ENCODE measurements at places on chromosomes 13 and 19.

DNA sequence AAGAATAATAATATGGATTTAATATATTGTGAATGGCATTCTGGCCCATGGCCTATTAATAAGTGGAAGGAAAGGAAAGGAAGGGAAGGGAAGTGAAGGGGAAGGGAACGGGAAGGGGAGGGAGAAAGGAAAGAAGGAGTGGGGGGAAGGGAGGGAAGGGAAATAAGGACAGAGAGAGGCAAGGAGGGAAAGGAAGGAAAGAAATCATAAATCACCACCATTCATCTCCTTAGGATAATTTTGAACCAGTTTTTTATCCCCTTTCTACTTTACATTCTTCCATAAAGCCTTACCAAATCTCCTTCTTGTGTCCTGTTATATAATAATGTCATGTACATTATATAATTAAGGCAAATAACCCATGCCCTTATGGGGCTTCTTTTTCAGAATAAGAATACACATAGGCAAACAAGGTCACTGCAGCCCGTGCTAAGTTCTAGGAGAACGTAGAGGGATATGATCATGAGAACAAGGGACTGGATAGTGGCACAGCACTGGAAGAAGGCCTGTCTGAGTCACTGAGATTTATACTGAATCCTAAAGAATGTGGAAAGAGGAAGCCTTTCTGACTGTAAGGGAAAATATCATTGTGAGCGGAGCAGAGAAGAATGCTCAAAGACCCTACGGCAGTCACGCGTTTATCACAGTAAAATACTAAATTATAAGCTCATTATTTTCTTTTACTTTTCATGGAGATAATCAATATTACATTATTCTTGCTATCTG lies 444.5 kb upstream of the GPC6 start:
- DNase-seq: no peak

DNA sequence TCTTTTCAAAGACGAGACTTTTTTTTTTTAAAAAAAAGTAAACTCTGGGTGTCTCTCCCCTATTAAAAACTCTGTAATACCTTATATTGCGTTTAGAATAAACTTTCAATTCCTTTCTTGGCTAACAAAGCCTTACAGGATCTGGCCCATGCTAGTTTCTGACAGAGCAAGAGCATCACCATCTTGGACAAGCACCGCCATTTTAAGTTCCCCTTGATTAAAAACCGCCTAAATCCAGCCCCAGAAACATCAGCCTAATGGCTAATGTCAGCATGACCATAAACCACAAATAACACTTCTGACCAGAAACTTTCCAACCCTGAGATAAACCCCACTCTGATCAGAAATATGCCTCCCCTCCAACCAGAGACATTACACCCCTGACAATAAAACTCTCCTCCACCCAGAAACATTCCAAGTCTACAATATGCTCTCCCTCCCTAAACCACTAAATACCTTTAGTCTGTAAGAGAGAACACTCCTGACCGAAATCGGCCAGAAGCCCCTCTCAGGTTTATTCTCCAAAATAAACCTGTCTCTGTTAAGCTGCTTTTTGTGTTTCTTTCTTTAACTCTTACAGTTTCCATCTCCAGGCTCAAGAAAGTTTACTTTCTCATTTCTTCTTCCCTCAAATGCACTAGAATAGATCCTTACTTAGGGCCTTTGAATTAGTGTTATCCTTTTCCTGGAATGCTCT lies 1.6 kb upstream of the AKAP11 start:
- DNase-seq: no peak

GRCh38 chr13:21717817-21718216 lies 46.9 kb downstream of the FGF9 start:
- no peak for DNase-seq

- no peak for DNase-seq
These were observed 195.0 kb upstream of the STARD13 start for GRCh38 chr13:33480561-33480960.

DNA sequence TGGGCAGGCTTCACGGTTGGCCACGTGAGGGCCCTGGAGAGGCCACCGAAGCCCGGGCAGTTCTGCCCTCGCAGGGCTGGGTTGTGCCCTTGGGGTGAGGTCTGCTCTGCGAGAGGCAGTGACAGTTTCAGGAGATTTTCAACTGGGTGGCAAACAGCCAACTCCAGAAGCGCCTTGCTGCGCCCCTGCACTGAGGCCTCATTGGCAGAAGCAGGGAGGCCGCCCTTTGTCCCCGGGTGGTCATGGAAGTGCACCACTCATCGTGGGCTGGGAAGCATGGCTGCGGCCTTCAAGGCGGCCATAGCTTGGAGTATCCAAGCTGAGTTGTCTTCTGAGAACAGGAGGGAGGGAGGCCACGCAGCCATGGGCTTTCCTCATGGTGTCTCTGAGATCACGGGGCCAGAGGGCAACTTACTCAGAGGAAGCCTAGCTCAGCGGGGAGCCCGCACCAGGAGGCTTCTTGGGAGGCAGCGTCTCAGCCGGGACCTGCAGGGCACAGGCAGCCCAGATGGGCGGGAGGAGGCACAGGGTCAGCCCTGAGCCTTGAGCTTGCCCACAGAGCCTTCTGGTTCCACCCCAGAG lies 14.8 kb downstream of the PLEKHJ1 start:
- DNase-seq: no peak

GRCh38 chr13:89003656-89004055 lies 1332.5 kb downstream of the SLITRK5 start:
- DNase-seq: no peak

DNA sequence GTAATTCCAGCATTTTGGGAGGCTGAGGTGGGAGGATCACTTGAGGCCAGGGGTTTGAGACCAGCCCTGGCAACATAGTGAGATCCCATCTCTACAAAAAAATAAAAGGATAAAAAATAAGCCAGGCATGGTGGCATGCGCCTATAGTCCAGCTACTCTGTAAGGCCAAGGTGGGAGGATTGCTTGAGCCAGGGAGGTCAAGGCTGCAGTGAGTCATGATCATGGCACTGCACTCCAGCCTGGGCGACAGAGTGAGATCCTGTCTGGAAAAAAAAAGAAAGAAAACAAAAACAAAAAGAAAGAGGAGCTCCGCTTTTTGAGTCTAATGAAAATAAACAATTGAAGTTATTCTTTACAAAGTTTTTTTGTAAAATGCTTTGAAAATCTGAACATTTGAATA lies 326.2 kb downstream of the GPC5 start:
- DNase-seq: no peak

- DNase-seq: no peak
These were observed 4.4 kb downstream of the PLEKHJ1 start for GRCh38 chr19:2231621-2232221.

DNA sequence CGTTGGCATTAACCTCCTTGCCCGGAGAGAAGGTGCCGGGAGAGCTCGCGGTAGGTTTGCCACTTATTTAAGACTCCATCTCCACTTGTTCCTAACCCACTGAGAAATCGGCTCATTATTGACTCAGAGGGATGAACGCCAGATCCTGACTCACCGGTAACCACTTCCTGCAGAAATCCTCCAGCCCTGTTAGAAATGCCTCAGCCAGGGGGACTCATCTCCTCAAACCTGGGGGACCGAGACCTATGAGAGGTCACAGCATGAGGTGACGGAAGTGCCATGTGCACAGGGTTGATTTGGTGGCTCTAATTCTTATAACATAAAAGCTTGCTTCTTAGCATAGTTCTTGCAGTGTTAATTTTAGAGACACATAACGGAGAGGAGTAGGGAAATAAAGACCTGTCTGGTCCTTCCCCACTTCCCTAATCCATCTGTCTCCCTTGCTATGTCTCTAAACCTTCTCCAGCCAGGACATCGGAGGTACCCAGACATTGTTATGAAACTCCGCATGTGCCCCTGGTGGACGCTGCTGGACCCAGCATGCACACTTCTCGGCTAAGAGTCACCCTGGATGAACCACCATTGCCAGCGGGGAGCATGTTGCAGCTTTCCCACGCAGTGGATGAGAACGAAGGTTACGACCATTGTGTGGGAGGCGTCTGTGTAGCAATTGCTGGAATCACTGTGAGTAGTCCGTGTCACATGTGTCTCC lies 158.9 kb downstream of the EFNB2 start:
- DNase-seq: no peak

GRCh38 chr13:107882708-107883560 lies 332.4 kb downstream of the LIG4 start:
- DNase-seq: no peak

DNA sequence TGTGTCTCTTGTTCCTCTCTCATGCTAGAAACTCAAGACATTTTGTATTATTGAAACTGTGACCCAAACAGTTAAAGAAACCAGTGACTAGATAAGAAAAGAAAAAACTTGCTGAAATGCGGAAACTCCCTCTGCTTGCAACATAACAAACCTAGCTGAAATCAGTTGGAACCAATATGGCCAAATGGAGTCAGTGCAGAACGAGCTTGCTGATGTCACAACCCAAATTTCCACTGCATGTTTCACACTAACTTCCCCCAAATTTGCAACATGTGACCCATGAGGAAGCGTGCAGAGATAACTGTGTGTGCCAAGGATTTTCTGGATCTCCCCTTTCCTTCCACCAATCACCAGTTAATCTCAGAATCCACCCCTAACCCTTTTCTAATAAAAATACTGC lies 208.0 kb downstream of the DLEU7 start:
- DNase-seq: no peak

GRCh38 chr13:114149774-114150740 lies 17.6 kb upstream of the RASA3 start:
- DNase-seq: peak; percentile 71

GRCh38 chr19:38692458-38693379 lies 45.3 kb downstream of the ACTN4 start:
- DNase-seq: no peak

DNA sequence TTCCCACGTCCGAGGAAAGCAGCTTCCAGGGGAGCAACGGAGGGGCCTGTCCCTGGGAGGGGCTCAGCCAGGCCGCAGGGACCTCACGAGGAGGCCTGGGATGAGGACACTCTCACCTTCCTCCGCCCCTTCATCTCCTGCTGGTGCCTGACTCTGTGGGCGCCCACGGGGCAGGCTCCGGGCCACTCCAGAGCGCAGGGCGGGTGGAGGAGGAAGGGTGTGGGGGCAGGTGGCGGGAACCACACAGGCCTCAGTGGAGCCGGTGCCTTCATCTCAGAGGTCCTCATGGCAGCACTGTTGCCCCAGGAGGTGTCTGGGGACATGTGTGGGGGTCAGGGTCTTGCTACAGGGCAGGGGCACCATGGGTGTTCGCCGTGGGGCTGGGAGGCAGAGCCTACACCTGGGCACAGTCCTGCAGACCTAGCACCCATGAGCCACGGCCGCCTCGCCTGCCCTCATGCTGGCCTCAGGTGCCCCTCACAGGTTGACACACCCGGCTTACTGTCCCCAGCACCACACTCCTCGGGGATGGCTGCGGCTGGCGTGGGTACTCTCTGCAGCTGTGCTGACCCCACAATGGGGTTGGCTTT lies 10.1 kb upstream of the TMEM255B start:
- DNase-seq: no peak

- DNase-seq: no peak
These were observed 77.8 kb downstream of the INSR start for GRCh38 chr19:7216373-7216902.

DNA sequence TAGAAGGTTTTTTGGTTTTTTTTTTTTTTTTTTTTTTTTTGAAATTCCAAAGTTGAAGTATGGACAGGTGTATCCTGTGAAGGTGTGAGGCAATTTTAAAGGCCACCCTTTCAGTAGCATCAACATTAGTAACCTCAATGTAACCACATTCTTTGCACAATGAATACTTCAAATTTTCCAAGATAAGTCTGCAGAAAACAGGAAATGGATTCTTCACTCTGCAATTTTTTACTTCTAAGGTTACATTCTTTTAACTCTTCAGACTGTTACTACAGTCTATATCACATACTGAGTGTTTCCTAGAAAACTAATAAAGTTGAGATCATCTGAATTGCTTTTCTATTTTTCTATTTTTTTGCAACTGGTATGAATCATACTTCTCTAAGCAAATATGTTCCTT lies 569.0 kb upstream of the GPC6 start:
- no peak for DNase-seq

DNA sequence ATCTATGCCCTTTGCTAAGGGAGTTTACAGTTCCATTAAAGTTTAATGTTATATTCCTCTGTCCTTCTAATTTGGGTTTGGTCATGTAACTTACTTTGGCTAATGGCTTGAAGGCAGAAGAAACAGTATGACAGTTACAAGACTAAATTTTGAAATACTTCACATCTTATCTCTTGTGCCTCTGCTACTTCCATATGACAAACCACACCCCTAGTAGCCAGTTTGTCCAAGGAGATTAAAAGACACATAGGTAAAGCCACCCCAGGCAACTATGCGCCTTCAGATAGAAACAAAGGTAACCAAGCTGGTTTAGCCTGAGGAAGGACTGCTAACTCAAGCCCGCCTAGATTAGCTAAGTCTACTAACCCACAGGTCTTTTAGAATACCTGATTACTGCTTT lies 273.4 kb upstream of the MIR17HG start:
- DNase-seq: no peak

- no peak for DNase-seq
These were observed 25.3 kb downstream of the B3GLCT start for GRCh38 chr13:31224963-31225559.

DNA sequence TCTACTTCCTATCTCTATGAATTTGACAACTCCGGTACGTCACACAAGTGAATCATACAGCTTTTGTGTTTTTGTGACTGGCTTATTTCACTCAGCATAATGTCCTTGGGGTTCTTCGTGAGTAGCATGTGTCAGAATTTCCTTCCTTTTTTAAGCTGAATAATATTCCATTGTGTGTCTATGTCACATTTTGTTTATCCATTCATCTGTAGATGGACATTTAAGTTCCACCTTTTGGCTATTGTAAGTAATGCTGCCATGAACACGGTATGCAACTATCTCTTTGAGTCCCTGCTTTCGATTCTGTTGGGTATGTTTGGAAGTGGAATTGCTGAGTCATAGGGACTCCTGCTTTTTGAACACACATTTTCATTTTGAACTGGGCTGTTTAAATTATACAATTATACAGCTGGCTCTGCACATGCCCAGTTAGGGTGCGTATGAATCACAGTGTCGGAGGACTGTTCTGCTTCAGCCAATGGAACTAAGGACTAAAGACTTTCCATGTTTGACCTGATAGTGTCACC lies 43.0 kb upstream of the C13orf42 start:
- no peak for DNase-seq

DNA sequence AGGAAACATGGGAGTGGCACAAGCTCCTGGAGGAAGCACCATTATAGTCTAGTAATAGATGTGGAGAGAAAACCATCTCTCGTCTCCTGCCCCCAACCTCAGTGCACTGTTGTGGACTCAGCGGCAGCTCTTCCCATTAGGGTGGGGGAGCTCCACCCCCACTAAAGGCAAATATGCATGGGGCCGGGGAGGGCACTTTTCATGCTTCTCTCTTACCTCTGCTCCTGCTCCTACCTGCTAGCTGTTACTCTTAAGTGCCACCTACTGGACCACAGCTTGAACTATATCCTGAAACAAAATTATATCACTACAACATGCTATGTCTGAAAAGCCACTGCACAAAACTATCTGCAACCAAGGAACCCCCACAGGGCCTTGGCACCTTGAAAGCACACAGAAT lies 112.6 kb upstream of the DACH1 start:
- DNase-seq: no peak

- DNase-seq: peak; percentile 33
These were observed 8.7 kb upstream of the UBAC2 start for GRCh38 chr13:99191900-99192399.

GRCh38 chr13:114111577-114111976 lies 20.8 kb downstream of the RASA3 start:
- no peak for DNase-seq

GRCh38 chr19:39780894-39781293 lies 2.2 kb downstream of the LEUTX start:
- DNase-seq: no peak

- no peak for DNase-seq
These were observed 2.9 kb upstream of the GARIN5B start for GRCh38 chr19:55365964-55366363.
